ENCODE measurements at places on chromosomes 3 and 15. TPM values are rescaled to one million over a fixed set of nuclear protein-coding genes. Genes with fewer than 3 reads are reported as not detected.
A peak's percentile ranks its signal among the peaks of the same experiment; 100 is the strongest.

- DNase-seq: peak; percentile 76
Measured at GRCh38 chr3:195727606-195728195, 6.9 kb downstream of the MUC20 start.

- no peak for DNase-seq
Measured at GRCh38 chr15:37072181-37072580, 28.2 kb downstream of the MEIS2 start.

- DNase-seq: no peak
Measured at GRCh38 chr3:88775026-88775690, 332.3 kb upstream of the EPHA3 start.

DNA sequence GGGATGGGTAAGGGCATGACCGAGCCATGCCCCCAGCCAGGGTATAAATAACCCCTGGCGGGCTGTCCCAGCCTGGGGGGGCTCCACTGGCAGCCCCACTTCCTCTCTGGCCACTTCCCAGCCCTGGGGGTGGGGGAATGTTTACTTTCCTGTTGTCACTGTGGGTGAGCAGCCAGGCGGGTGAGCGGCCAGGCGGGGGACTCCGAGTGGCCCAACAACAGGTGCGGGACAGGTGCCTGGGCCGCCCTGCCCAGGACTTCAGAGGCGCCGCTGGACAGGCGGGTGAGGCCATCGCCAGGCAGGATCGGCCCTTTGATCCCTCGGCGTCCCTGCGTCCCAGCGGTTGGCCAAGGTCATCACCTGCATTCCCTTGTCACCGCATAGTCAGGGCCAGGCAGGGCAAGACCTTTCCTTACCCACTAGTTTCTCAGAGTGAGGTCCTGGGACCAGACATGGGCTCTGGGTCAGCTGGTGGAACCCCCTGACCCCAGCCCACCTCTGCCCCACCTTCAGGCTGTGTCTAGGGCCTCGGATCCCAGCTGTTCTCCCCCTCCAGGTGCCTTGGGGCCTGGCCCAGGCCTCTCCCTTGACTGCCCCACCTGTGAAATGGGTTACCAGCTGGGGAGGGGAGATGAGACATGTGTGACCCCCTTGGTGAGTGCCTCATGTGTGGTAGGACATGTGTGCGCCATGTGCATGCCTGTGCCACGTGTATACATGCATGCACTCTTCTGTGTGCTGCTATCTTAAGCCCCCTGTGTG lies 16.6 kb downstream of the SEMA3F start:
- DNase-seq: no peak

- DNase-seq: no peak
Measured at GRCh38 chr15:66429546-66429945, 42.8 kb downstream of the MAP2K1 start.

DNA sequence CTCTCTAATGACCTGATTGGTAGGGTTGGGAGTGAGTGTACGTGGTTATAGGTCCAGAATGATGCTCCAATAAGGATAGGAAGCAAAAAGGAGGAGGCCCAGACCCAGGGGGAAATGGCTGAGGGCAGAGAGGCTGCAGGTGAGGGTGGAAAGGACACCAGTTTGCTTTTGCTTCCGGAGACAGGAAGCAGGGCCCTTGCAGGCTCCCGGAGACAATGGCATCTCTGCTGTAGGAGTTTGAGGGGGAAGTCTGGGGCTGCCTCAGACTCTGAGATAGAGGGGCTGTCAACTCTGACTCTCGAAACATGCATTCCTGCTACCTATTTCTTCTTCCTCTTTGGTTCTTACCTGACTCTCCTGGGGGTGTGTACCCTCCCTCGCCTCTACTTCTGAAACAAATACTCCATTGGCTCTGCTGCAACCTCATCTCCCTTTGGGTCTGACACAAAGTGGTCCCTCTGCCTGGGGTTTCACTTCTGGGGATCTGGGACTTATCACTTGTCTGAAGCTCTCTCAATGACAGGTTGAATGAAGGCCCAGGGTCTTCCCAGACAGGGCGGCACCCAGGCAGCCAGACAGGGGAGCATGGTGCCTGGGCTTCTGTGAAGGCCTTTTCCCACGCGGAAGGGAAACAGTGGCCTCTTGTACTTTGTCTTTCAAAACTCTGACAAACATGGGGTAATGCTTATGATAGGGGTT lies 61.5 kb downstream of the CHRD start:
- DNase-seq: no peak

GRCh38 chr3:69390771-69391170 lies 4.9 kb upstream of the FRMD4B start:
- no peak for DNase-seq

DNA sequence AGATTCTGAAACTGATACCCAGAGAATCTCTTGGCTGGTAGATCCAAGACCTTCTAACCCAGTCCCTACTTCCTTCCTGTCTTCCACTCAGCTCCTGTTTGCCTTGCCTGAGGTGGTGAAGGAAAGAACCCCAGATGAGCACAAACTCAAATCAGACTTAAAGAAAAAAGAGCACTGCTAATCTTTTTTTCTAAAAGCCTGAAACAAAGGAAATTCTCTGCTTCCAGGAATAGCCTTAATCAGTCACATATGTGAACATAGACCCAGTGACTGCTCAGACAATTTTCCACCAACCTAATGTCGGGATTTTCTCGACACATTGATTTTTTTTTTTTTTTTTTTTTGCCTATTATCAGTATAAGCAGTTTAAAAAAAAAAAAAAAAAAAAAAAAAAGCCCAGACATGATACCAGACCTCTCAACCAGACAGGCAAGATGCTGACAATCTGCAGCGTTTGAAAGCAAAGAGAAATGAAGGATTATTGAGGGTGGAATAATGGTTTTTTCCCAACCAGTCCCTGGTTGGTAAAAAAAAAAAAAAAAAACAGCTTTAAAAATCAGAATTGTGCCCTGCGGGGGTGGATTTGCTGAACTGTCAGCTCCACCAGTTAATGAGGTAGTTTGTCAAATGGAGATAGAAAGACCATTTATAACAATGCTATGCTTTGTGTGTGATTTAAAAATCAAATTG lies 256.8 kb upstream of the RARB start:
- no peak for DNase-seq

DNA sequence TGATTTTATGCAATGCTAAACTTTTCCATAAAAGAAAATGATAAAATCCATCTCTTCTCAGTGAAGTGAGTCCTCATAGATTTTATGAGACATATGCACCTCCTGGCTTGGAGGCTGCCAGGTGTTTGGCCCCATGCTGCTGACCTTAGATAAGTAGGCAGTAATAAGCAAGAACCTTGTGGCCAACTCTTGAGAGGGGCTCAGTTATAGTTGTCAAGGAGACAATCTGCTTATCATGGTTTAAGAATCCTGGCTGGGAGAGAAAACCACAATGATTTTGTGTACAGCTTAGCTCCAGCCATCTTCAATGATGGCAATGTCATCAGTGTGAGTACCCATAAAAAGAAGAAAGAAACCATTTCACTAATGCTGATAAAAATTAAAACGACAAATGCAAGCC lies 252.1 kb downstream of the CPNE4 start:
- DNase-seq: no peak

GRCh38 chr3:133271539-133271938 lies 128.3 kb upstream of the BFSP2 start:
- no peak for DNase-seq

DNA sequence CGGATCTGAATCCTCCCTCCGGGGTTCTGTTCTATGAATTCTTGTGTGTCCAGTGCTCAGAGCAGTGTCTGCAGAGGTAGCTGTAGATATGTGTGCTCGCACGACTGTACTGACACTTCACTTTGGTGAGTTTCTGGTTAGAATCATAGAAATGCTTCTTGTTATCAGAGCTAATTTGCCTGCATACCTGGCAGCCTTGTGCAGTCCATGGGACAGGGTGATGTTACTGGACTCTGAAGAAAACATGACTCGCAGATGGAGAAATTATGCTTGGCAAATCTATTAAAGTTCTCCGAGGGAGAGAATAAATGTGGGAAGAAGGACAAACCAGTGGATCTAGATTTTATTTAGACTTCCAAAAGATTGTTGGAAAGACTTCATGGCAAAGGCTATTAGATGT lies 12.2 kb downstream of the CGNL1 start:
- DNase-seq: no peak

- DNase-seq: no peak
Measured at GRCh38 chr3:144852999-144853398, 881.4 kb downstream of the DIPK2A start.

DNA sequence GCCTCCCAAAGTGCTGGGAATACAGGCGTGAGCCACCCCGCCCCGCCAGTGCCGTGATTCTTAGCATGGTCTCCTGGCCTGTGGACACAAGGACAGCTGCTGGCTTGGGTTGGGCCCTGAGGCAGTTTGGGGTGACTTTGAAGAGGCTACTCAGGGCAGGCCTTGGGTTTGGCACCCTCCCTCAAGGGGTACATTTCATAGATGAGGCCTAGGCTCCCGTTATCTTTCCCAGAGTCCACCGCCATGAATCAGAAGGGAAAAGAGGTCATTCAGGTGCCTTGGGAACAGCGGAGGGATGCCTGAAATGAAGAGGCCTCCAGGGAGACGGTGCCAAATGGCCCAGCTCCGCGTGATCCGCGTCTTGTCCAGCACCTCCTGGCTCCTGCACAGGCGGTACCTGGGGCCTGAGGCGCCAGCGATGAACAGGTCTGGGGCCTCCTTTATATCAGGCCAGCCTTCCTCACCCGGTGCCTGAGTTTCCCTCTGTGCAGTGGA lies 9.3 kb downstream of the GNAI2 start:
- DNase-seq: no peak

DNA sequence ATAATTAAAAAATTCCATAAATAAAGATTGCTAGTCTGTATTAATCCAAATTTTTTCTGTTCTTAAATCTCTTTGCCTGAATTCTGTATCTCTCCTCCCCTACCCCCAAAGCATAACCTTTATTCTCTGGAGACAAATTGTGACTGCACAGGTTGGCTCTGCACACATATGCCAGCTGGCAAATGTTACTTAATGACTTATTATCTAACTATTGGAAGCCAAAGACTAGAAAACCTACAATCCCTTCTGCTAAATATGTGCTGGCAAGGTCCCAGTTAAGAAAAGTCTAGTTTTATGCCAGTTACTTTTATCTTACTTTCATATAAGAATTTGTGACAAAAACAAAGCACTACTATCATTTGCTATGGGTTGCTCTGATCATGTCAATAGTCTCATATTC lies 569.3 kb downstream of the MECOM start:
- DNase-seq: no peak

DNA sequence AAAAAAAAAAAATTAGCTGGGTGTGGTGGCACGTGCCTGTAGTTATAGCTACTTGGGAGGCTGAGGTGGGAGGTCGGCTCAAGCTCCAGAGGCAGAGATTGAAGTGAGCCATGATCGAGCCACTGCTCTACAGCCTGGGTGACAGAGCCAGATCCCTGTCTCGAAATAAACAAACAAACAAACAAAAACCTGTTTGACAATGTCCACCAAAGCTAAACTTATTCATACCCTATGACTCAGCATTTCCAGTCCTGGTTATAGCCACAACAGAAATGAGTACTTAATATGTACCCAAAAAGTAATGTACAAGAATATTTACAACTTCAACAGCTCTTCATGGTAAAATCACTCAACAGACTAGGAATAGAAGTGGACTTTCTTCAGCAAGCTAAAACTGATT lies 31.1 kb downstream of the SERP1 start:
- DNase-seq: no peak

GRCh38 chr15:74042603-74043424 lies 39.5 kb downstream of the GOLGA6A start:
- DNase-seq: no peak

- DNase-seq: no peak
Measured at GRCh38 chr3:158098834-158099424, 7.3 kb downstream of the SHOX2 start.

- DNase-seq: no peak
Measured at GRCh38 chr3:128174675-128175590, 21.7 kb downstream of the EEFSEC start.

DNA sequence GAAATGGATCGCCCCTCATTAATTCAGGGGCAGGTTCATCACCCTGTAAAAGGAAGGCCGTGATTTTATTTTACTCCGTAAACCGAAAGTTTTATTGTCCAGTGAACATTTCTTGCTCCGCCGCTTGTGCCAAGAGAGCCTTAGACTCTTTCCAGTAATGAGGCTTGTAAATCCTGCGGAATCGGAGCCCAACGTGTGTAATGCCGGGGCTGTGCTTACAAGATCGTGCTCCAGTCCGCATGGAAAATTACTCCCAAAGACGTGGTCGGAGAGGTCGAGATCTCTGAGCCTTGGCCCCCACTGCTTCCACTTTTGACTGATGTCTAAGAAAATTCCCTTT lies 649 bp upstream of the PLOD2 start:
- no peak for DNase-seq

DNA sequence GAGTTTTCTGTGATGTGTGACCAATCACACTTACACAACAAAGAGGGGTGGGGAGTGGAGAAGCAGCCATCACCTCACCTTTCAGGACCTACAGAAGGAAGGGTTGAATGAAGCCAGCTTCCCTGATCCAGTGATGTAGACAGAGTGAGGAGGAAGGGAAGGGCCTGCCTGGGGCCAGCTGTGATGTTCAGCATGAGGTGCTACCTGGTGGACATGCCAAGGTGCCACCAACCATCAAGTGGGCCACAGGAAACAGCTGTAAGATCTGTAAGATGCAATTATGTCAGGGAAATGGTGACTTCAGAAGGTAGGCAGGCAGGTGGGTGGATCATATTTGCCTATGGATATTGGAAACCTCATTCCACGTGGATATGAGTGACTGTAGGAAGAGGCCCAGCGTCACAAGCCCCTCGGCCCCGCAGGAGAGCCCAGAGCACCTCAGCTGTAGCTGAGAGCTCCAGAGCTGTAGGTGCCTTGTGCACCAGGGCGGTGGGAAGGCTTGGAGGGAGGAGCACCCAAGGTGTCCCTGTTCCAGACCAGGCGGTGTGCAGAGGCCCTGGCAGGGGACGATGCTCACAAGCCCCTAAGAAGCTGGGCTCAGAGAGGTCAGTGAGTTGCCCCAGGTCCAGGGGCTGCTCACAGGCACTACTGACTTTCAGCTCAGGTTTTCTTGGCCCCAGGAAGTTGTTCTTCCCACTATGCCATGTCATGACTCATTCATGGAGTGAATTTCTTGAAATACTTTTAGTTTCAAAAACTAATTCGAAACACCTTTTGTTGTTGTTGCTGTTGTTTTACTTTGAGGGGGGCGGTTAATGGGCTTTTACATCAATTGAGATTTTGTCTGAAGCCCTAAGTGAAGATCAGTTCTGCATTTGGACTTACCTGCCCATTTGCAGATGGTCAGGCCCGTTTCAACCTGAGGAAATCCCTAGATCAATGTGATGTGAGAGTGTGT lies 94.2 kb upstream of the ALDH1A3 start:
- peak; percentile 68 for DNase-seq

The SLC28A1 gene
- total RNA-seq: 0.83 TPM

The TMEM62 gene
- total RNA-seq: 9.3 TPM

The EIF4G1 gene
- 284 TPM for total RNA-seq

The MCTP2 gene
- 1.5 TPM for total RNA-seq

The ABTB1 gene
- 25.5 TPM for total RNA-seq

The MAPKAPK3 gene
- 266 TPM for total RNA-seq

All from cardiac septum (tissue), 1 donor.